ENCODE measurements at places on chromosomes 11 and 22.
A peak's percentile ranks its signal among the peaks of the same experiment; 100 is the strongest.

DNA sequence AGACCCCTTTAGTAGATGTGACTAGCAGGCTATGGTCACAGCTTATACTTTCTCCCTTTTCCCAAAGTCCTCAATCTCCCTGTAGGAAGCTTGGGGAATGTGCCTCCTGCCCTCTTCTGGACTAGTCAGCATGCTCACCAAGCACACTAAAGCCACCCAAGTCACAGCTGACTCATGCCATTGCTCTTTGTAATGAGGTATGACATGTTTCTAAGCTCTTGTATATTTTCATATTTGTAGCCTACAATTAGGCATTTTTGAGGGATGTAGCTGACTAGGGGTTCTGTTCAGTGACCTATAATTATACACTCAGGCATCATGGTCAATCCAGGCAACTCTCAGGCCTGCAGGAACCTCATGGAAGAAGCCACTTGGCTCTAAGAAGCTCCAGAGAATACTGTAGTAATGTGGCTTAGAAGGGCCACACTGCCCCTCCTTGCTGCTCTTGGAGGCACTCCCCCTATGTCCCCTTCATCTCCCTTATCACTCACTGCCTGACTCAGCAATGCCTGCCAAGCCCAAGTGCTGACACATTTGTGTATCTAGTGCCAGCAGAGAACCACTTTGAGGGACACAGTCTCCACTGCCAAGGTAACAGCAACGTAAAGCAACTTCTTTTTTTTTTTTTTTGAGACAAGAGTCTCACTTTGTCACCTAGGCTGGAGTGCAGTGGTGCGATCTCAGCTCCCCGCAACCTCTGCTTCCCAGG is 86.2 kb downstream of the RPL27A start:
- no peak for DNase-seq

DNA sequence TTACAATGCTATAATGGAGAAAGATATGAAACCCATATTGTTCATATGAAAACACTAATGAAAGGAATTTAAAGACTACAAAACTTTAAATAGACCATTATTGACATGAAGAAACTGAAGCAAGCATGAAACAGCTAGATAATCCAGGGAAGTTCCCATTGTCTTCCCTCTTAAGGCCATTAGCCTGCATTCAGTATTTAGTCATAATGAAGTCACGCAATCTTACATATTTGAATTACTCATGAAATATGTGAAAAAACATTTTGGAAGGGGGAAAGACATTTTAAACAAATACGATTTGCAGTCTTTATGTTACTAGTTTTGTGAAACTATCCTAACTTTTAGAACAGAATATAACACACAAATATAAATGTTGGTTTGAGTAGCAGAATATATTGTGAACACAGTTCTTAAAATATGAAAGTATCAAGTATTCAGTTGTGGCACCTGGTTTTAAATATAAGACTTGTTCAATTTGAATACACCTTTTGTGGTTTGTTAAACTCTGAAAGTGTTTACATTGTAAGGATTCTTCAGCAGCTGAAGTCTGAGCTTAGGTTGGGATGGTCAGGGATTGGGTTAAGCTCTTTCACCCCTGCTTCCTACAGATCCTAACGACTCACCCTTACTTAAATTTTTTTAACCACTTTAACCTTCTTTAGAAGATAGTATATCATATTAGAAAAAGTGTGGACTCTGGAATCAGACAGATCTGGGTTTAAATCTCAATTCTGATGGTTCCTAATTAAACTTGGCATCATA is 500.3 kb upstream of the TENM4 start:
- no peak for DNase-seq

DNA sequence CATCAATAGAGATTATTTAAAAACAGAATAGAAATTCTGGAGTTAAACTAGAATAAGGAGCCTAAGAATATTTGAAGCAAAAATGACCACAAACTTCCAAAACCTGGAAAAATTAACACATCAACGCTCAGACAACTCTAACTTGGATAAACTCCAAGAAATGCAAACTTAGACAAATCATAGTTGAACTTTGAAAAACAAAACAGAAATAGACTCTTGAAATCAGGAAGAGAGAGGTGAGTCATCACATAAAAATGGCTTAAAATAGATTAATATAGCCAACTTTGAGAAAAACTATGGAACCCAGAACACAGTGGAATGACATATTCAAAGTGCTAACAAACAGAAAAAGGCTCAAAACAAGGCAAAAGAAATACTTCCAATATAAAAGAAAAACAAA is 974.2 kb downstream of the JRKL start:
- peak; percentile 53 for DNase-seq

- no peak for DNase-seq
Observed at GRCh38 chr22:24225044-24225601, 19.8 kb downstream of the GGT5 start.

GRCh38 chr11:83480811-83481210 is 194.6 kb upstream of the CCDC90B start:
- DNase-seq, result no peak

- no peak for DNase-seq
Observed at GRCh38 chr11:67277231-67277961, 11.1 kb downstream of the GRK2 start.

All from SW 1271 (cell line).